ENCODE measurements at places on chromosomes 6 and 20.

- no peak for DNase-seq
These were observed 150.8 kb downstream of the ESR1 start for GRCh38 chr6:151958332-151958731.

- no peak for DNase-seq
These were observed 29.4 kb downstream of the PNLDC1 start for GRCh38 chr6:159829526-159829925.

GRCh38 chr20:37849156-37849555, 53.8 kb upstream of the VSTM2L start:
- peak; percentile 43 for DNase-seq

DNA sequence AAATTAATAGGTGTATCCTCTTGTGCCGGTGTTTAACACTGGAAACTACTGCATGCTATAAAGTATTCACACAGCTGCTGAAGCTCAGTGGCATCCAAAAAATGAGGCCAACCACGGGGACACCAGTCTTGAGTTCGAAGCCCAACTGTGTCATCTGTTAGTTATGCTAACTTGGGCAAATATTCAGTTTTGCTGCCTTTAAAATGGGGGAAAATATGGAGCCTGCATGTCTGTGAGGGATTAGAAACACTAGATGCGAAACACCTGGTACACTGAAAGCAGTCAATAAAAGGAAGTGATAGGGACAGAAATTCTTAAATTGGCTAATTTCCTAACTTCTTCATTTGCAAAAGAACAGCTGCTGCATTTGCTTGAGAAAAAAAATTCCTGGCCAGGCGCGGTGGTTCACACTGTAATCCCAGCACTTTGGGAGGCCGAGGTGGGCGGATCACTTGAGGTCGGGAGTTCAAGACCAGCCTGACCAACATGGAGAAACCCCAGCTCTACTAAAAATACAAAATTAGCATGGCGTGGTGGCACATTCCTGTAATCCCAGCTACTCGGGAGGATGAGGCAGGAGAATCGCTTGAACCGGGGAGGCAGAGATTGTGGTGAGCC, 36.6 kb upstream of the MLIP start:
- DNase-seq: no peak

DNA sequence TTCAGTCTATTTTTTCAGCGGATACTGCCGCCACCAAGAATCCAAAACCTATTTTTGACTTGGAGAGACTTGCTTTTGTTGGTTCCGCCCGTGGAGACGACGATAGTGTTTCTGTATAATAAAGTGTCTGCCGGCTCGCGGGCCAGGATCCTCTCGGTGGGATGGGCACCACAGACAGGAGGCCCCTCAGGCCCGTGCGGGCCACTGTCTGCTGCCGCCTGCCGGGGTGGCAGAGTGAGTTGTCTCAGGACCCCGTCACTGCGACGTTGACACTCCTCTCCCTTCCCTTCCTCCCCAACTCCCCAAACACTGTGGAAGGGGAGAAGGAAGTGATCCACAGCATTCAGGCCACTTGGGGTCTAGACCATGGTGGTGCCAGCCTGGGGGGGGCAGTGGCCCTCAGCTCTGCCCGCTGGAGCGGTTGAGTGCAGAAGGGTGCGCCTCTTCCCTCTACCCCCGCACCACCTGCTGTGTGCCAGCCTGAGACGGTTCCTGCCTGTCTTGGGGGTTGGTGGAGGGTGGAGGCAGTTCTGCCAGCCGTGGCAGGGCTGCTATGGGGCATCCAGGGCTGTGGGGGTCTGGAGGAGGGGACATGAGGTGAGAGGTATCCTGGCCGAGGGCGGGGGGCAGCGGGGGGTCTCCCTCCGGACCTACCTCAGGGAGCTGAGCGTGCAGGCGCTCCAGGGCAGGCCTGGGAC, 17.5 kb downstream of the RBM38 start:
- DNase-seq: no peak

DNA sequence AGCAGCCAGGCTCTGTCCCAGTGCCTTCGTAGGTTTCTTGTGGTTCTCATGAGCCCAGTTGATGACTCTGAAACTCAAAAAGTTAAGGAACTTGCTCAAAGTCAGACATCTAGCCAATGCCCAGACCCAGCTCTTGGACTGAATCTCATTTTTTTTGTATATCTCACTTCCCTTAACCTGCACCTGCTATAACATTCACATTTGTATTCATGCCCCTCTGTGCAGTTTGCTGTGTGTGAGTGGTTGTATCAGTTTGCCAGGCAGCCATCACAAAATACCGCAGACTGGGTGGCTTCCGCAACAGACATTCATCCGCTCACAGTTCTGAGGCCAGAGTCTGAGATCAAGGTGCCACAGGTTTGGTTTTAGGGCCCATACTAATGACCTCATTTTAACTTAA, 49.9 kb downstream of the IPCEF1 start:
- DNase-seq: no peak

DNA sequence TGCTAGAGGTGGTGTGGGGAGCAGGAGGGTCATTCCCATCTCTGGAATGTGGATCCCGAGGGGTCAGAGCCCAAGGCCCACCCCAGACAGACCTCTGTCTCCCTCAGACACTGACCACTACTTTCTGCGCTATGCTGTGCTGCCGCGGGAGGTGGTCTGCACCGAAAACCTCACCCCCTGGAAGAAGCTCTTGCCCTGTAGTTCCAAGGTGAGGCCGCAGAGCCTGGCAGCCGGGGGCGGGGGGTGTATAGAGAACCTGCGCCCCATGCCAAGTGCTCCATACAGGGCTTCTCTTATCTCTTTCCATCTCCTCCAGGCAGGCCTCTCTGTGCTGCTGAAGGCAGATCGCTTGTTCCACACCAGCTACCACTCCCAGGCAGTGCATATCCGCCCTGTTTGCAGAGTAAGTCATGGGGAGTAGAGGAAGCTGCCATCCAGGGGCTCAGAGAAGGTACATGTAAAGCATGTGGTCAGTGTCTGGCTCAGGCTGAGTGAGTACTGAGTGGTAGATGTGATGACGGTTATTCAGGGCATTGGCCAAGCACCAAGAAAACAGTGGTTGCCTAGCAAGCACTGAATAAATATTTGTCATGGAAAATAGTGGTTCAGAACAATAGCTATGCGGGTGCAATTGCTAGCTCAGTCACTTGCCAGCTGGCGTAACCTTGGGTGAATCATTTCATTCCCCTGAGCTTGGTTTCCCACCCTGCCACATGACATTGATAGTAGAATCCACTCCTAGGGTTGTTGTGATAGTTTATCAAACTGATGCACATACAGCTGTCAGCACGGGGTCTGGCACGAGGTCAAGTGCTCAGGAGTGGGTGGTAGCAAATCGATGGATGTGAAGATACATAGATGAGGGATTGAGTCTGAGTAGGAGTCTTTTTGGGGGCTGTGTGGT, 3.5 kb downstream of the PIGT start:
- DNase-seq: no peak

GRCh38 chr20:35950093-35950492, 4.2 kb downstream of the SCAND1 start:
- no peak for DNase-seq

DNA sequence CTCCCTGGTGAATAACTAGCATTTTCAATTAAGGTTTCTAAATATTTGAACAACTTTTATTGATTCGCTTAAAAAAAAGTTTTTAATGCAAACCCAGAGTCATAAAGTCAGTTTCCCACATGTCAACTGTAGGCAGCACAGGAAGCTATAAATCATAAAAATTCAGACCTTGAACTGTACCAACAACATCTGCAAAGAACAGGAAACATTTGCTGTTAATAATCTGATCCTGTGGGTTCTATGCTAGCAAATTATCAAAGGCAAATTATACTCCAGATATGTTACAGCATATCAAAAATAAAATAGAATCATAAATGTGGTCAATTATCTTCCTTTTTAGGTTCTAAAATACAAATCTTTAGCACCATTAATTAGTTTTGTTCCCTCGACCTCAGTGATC, 16.6 kb upstream of the MAP7 start:
- no peak for DNase-seq

Data from NCI-H82 (cell line).